T-helper 17 cell (primary cell): ENCODE measurements at places on chromosomes 5 and 9. TPM values are rescaled to one million over a fixed set of nuclear protein-coding genes. Genes with fewer than 3 reads are reported as not detected.

DNA sequence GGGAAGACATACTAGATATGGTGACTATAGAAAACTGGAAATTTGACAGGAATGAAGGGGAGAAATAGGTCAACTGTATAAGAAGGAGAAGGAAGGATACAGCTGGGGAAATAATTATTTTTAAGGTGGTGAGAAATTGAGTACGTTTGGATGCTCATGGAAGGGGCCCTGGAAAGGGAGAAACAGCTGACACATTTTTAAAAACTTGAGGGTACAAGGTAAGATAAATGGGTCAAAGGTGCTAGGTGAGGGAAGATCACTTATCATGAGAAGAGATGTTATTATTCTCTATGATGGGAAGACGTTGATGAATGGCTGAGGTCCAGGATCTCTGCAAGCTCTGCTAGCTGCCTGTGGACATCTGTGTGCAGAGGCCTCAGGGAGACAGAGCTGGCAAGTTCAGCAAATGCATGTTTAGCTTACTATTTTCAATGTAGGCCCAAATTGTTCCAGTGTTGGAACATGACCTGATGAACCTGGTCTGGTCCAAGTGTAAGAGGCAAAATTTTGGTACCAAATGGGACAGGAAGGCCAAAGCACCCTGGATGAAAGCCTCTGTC is 181.7 kb downstream of the MTRR start:
- DNase-seq = no peak

- no peak for DNase-seq
Measured at GRCh38 chr9:6418764-6419163, 5.8 kb downstream of the UHRF2 start.

- DNase-seq = no peak
Measured at GRCh38 chr9:98121058-98121457, 2.0 kb upstream of the TRIM14 start.

DNA sequence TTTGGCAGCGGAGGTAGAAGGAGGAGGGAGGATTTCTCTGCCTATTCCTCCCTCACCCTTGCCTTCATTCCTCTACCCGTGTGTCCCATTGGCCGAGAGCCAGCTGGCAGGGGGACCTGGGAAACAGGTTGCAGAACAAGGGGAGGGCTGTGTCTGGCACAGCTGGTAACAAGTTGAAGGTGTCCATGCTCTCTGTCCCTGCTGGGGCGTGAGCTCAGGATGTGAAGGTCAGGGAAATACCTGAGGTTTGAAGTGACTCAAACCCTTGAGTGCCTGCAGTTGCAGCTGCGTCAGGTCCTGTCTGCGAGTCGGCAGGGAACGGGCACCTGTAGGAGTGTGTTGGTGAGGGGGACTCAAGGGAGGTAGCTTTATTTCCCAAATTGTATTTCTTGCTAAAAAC is 16.2 kb downstream of the MIGA2 start:
- DNase-seq = no peak

- no peak for DNase-seq
Measured at GRCh38 chr9:93435386-93435785, 16.1 kb upstream of the FAM120A start.

GRCh38 chr9:137865581-137866145 is 11.9 kb upstream of the CACNA1B start:
- DNase-seq = no peak

GRCh38 chr5:77232574-77233358 is 22.3 kb downstream of the PDE8B start:
- DNase-seq = no peak

Gene LCNL1
- total RNA-seq = 2.9 TPM

GRCh38 chr5:59001154-59001553 is 418.3 kb downstream of the RAB3C start:
- DNase-seq = no peak

DNA sequence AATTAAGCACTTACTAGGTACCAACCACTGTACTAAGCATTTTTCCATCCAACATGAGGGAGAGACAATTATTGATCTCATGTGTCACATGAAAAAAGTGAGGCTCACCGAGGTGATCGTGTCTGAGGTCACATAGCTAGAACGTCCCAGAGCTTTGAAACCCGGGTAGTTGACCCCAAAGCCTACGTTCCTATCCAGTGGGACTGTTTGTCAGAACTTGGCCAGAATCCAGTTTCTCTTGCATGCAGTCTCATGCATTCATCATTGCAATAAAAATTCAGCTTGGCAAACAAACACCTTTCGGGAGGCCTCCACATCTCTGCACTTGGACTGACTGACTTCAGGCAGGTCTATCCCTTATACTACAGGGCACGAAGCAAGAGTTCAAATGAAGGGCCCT is 23.4 kb upstream of the FAT2 start:
- no peak for DNase-seq

DNA sequence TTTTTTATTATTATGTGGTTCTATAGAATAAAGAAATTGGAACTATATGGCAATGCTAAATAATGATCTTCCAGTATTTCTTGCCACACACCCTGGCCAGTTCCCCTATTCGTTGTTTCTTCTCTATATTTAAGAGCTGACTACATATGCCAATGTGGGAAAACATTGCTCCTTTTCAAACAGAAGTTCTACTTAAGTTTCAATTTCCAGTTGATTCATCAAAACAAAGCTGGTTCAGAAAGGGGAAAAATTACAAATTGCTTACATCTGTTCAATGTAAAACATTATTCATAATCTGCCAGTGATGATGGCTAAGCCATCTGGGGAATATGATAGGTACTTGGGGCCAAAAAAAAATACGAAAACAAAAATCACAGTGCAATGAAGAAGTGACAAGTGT is 76.9 kb downstream of the ST8SIA4 start:
- DNase-seq = no peak

DNA sequence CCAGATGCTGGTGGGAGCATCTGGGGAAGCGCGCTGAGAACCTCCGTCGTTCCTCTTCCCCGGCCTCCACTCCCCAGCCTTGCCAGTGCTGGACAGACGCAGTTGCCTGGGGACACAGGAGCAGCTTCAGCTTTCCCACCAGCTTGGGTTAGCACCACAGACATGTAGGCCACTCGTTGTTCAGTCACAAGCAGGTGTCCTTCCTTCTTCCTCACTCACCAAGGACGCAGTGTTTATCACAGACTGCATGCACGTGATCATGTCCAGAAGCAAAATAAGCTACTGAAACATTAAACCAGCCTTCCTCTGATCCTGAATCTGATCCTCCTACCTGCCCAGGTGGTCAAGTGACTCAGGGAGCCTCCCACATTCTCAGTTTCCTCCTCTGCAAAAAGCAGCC is 232.9 kb downstream of the SYK start:
- no peak for DNase-seq

- no peak for DNase-seq
Measured at GRCh38 chr5:89268460-89268859, 385.5 kb upstream of the MEF2C start.

- DNase-seq = no peak
Measured at GRCh38 chr5:95035891-95036685, 248.8 kb downstream of the MCTP1 start.
